Activated naive CD8-positive, alpha-beta T cell treated with anti-CD3 and anti-CD28 coated beads, Interleukin-2, amount 10 ng/mL, durations not matched to agents 7 days and 5 days (primary cell): ENCODE measurements at places on chromosomes 12 and 14. TPM values are rescaled to one million over a fixed set of nuclear protein-coding genes. Genes with fewer than 3 reads are reported as not detected.

The PHETA1 gene
- 2.9 TPM for total RNA-seq

The RNASE4 gene
- 1.0 TPM for total RNA-seq

DNA sequence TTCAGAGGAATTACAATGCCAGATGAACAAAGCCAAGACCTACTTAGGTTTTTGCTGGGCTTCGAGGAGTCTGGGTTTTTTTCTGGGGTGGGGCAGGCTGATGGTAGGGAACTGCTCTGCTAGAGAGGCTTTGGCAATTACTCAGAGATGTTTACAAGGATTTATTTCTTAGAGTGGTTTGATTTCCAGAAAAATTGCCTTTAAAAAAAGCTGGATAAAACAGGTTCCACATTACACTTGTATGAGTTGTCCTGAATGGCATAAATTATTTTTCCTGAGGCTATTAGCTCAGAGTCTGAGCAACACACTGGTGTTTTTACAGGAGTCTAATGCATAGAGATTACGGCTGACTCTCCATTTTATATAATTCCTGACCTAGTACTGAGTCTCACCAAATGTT, 118.5 kb upstream of the FRMD6 start:
- H3K27me3 ChIP-seq = peaks cover 8% of the 10 kb centered on the region
- H3K4me1 ChIP-seq = peaks cover 2% of the 10 kb centered on the region
- H3K36me3 ChIP-seq = no peaks in the 10 kb centered on the region
- no peak overlapping the region for H3K4me3 ChIP-seq
- no peak for DNase-seq

DNA sequence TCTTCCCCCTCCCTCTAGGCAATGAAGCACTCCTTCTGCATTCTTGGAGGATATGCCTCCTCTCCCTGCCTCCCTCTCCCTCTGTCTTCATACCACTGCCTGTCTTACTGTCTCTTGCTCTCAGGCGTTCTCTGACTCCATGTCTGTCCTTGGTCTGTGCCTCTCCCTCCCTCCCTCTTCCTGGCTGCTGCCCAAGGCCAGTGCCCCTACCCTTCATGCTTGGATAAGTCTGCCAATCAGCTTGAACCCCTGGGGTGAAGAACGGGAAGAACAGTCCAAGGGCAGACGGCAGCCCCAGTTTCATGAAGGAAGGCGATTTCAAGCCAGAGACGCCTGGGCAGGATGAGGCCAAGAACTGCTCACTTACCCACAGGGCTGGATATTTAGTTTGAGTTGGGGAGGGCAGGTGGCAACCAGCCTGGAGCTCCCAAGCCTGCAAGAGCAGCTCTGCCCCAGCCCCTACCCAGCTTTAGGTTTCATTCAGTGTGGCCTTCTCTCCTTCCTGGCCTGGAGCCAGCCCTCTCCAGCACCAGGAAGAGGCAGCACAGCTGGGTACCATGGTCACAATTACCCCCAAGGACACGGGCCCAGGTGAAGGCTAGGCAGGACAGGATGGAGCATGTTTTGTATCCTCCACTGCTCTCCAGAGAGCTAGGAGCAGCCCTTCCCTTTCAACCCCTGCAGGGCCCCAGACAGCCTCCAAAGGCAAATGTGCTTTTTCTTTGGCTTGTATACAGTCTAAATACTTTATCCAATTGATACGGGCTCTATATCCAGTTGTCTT, 35.8 kb upstream of the LTBP2 start:
- H3K36me3 ChIP-seq = no peaks in the 10 kb centered on the region
- H3K4me3 ChIP-seq = no peak overlapping the region
- peaks cover 8% of the 10 kb centered on the region for H3K27me3 ChIP-seq
- no peak for DNase-seq
- H3K4me1 ChIP-seq = peaks cover 9% of the 10 kb centered on the region
- H3K27ac ChIP-seq = peak overlapping the region; percentile 48

- H3K27me3 ChIP-seq = no peaks in the 10 kb centered on the region
- no peak overlapping the region for H3K4me3 ChIP-seq
- no peaks in the 10 kb centered on the region for H3K4me1 ChIP-seq
- DNase-seq = no peak
Measured at GRCh38 chr12:11130999-11131398, 3.4 kb downstream of the TAS2R30 start.
